ENCODE measurements at places on chromosomes 4 and X.

DNA sequence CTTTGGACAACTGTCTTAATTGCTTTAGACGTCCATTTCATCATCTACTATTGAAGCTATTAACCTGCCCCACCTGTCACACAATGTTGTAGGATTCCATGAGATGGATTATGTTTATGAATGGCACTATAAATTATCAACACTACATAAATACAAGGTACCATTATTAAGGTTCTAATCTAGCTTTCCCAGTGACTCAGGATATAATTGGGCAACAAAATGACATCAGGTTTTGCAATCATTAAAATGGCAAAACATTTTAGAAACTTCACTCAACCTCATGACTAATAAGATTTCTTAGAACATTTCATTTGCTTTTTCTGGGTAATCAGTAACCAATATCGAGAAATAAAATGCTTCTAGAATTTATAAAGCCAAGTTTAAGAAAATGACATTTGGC, 9.2 kb downstream of the HOPX start:
- no peak for DNase-seq

- DNase-seq, result no peak
These were observed 8.3 kb upstream of the CXCL8 start for GRCh38 chr4:73731968-73732610.

- DNase-seq, result no peak
These were observed at the start of gene DUSP9 for GRCh38 chrX:153646620-153647373. Gene DUSP9, plus strand, starts transcription at chrX:153647203. Its CDS starts 751 bp downstream, at chrX:153647954.

- DNase-seq, result peak; percentile 23
These were observed 6.9 kb downstream of the PLAC8 start for GRCh38 chr4:83107631-83108030.

- no peak for DNase-seq
These were observed 214.4 kb downstream of the DCHS2 start for GRCh38 chr4:154277172-154277571.

DNA sequence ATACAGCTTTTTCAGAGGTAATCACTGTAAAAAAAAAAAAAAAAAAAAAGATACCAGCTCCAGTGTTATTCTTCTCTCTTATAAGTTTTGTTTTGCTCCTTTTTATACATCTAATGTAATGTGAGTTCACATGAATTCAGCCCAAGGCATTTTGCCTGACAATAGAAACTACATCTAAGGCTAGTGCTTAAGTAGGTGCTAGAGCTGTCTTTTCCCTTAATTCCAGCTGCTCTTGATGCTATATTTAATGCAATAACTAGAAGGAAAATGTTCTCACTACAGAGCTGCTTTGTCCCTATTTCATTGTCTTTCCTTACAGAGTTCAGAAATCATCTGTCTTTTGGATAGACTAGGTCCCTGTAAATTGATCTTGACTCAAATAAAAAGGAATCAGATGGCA, 150.1 kb downstream of the NAA11 start:
- DNase-seq, result no peak

DNA sequence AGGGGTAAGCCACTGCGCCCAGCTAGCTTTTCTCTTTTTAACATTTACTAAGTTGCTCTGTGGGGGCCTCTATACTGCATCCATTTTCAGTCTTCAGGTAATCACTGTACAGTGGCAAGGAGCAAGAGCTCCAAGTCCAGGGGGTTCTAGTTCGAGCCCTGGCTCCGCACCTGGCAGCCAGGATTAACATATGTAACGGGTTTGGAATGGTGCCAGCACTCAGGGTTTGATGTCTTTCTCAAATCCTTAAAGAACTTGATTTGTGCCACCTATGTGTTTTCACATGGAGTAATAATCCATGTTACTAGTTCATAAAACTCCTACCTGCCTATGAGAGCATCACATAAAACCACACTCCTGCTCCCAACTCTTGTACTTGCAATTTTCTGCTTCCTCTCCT, 4.5 kb downstream of the GRPEL1 start:
- DNase-seq, result no peak

- peak; percentile 54 for DNase-seq
These were observed 9.4 kb upstream of the MMAA start for GRCh38 chr4:145609481-145610427.

DNA sequence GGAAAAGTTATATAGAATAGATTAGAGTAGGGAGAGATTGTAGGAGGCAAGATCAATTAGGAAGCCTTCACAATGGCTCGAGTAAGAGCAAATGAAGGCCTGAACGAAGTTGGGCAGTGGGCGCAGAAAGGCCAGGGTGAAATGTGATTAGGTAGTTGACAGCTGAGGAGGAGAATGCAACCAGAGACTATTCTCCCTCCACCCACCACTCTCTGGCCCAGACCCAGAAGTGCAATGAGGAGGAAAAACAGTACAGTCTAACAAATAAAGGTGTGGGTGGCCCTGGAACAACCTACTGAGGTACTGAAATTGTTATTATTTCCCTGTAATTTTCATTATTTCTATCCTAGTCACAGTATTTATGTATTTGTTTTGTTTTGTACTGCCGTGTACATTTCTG, 176.7 kb downstream of the SLC39A8 start:
- no peak for DNase-seq

DNA sequence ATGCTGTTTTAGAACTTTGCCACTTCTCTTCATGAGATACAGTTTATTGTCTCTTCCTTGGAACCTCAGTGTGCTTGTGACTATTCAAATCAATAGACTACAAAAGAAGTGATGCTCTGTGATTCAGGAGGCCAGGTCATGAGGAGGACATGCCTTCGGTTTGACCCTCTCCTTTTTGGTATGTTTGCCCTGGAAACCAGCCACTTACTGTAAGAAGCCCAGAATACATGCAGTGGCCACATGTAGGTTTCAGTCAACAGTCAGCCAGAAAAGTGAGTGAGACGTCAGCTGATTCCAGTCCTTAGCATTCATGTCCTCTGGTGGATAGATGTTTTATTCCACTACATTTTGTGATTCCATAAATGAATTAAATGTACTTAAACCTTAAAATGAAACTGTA, 328.7 kb downstream of the PCDH18 start:
- no peak for DNase-seq

DNA sequence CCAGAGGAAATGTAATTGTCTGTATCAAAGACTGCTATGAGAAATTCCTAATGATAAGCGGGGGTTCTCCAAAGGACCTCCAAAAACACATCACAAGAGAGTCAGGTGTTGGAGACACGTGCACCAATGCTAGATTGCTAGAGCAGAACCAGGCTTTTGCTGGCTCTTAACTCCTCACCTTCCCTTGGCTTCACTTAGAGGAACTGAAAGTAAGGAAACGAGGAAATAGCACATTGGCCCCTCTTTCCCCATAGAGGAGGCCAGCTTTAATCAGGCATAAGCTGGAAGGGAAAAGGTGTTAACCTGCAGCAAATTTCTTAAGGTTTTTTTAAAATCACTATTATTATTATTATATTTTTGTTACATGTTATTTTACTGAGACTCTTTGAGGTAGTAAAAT, 13.6 kb downstream of the OTC start:
- no peak for DNase-seq

DNA sequence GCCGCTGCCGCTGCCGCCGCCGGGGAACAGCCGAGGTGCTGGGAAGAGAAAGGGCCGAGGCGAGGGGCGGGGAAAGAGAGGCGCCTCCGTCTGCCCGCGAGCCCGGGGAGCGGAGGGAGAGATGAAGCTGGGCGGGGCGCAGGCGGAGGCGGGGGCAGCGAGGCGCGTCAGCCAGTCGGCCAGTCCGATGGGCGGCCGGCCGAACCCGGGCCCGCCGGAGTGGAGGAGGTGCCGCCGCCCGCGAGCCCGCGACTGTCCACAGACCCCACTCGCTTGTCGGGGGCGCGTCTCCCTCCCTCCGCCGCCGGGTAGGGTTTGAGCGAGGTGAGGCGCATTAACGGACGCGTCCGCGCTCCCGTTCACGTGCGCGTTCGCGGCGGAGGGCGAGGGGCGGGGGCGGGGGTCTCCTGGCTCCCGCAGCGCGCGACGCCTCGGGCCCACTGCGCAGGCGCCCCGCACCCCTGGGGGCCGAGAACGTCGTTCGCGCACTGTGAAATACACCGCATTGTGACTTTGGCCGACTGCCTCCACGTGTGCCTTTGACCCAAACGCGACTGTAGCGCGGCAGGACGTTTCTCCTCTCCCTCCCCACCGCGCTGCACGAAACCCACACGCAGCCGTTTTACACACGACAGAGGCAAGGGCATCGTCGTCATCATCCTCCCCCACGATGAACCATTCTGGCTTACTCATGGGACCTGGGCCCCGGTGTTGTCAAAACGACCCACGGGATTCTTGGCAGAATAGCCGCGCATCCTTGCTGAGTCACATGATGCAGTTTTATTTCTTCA, at the start of gene NUDT11:
TSS of gene NUDT11 (minus strand) at position 92 of the 791 bp plus-strand sequence. CDS start 148 bp downstream, outside the sequence.
- peak; percentile 29 for DNase-seq

- no peak for DNase-seq
These were observed 30.6 kb upstream of the GPRIN3 start for GRCh38 chr4:89338206-89338605.

DNA sequence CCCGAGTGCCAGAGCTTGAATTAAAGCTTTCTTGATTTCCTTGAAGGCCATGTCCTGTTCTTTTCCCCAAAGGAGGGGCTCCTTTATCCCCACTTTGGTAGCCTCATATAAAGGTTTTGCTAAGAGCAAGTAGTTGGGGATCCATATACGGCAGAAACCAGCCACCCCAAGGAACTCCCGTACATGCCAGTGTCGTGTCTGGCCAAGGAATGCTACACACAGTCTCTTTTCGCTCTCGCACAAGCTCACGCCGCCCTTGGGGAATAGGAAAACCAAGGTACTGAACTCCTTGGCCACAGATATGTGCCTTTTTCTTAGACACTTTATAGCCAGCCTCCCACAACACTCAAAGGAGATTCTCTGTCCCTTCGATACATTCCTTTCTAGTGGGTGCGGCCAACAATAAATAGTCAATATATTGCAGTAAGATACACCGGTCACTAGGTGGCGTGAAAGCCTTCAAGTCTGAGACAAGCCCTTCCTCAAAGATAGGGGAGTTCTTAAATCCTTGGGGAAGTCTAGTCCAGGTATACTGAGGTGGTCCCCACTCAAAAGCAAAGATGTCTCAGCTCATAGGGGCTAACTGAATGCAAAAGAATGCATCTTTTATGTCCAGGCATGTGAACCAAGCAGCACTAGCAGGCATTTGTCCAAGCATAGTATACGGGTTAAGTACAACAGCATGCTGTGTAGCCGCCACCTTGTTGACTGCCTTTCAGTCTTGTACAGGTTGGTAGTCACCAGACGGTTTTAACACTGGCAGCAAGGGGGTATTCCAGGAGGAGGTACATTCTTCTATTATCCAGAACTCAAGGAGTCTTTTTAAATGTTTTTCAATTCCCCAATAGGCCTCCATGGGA, 57.8 kb upstream of the XAGE1B start:
- DNase-seq, result no peak

DNA sequence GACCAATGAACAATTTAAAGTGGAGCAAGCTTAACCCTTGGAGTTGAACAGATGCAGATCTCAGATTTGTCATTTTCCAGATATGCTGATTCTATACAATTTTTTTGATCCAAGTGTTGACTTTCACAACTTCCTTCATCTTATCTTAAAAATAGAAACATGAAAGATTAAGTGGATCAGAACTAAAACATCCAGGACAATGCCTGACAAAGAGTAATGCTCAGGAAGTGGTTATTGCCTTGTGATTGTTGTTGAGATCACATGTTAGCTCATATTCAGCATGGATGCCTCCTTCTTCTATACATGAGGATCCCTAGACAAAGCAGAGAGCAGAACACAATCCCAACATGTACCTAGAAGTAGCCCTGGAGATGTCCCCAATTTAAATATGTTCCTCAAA, 160.9 kb downstream of the PPARGC1A start:
- DNase-seq, result no peak

- no peak for DNase-seq
These were observed 1.4 kb downstream of the GRPEL1 start for GRCh38 chr4:7066493-7066892.

DNA sequence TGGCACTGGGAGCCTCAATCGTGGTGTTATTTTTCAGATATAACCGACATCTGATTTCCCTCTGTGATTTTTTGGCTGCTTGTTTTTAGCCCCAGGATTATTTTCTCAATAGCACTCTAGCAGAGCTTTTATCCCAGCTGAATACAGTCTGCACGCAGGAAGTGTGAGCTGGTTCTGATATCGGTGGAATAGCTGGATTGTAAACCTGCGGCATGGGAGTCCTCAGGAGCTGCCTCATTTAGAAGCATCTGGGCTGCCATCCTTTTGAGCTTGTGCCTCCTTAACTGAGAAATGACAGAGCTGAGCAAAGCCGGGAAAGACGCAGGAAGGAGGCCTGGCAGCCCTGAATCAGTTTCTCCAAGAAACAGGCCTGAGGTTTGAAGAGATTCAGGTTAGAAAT, 28.4 kb upstream of the GRPEL1 start:
- DNase-seq, result no peak

- DNase-seq, result no peak
These were observed 236.0 kb upstream of the VCX3A start for GRCh38 chrX:6770936-6771335.

DNA sequence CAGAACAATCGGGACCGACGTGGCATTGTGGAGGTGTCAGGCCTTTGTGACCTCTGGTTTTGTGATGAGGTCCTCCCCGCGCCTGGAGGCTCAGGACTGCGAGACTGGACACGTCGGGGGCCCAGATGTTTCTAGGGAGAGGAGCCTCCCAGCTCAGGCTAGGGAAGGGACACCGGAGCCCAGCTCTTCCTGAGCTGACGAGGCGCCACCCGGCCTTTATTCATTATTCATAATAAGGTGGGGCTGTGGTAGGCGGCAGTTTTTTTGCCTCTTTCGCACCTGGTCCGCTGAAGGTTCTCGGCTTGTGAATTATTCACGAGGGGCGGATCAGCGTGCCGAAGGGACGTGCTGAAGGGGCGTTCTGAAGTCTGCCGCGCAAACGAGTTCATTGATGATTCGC, 2.3 kb upstream of the UBA1 start:
- peak; percentile 18 for DNase-seq

GRCh38 chr4:169345316-169345721, 74.6 kb upstream of the SH3RF1 start:
- no peak for DNase-seq

- no peak for DNase-seq
These were observed 74.4 kb downstream of the PAPSS1 start for GRCh38 chr4:107645604-107646003.

- DNase-seq, result no peak
These were observed 30.0 kb downstream of the WDR1 start for GRCh38 chr4:10086506-10087120.

DNA sequence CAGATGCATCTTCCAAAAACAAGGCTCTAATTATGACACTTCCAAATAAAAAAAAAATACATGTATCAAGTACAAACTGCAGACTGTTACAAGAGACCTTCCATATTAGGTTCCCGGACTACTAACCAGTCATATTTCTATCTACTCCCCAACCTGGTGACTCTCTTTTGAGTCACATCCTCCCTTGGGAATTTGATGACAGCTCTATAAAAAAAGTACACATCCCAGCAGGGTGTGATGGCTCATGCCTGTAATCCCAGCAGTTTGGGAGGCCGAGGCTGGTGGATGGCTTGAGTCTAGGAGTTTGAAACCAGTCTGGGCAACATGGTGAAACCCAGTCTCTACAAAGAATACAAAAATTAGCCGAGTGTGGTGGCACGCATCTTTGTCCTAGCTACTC, 14.9 kb downstream of the RPGR start:
- DNase-seq, result no peak

Data from stimulated activated CD8-positive, alpha-beta memory T cell treated with anti-CD3 and anti-CD28 coated beads, Interleukin-4, amount 100 ng/mL, for 24 hours (primary cell).